ENCODE measurements at places on chromosomes 4 and X. TPM values are rescaled to one million over a fixed set of nuclear protein-coding genes. Genes with fewer than 3 reads are reported as not detected.

The NAA11 gene
- not detected for total RNA-seq

The RAB33A gene
- total RNA-seq = 21.5 TPM

The CDKN2AIP gene
- total RNA-seq = 24.1 TPM

GRCh38 chr4:109302361-109303139, at the start of gene COL25A1:
Gene COL25A1 (minus strand): TSS chr4:109302658.
- DNase-seq = peak; percentile 21

GRCh38 chr4:87382931-87383330, 8.1 kb downstream of the HSD17B11 start:
- no peak for DNase-seq

DNA sequence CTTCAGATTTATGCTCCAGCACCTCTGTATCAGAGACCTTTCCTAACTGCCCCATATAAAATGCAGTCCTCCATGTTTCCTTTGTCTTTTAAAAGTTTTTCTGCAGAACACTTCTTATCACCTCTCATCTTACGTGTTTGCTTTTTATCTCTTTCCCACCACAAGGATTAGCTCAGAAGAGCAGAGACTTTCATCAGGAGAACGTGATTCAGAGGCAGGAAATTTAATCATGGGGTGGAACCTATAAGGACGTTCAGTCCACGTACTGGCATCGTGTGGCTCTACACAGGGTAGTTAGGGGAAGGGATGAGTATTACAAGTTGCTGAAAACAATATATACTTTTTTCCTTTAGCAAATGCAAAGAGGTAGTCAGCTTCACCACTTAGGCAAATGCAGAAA, 98.7 kb downstream of the SORBS2 start:
- DNase-seq = no peak

DNA sequence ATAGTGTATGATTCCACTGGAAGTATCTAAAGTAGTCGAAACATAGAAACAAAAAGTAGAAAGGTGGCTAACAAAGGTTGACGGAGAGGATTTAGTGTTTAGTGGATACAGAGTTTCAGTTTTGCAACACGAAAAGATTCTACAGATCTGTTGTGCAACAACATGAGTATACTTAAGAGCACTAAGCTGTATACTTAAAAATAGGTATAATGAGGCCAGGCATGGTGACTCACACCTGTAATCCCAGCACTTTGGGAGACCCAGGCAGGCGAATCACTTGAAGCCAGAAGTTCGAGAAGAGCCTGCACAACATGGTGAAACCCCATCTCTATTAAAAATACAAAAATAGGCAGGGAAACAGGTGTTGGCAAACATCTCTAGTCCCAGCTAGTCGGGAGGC, 7.9 kb upstream of the ATRX start:
- no peak for DNase-seq

DNA sequence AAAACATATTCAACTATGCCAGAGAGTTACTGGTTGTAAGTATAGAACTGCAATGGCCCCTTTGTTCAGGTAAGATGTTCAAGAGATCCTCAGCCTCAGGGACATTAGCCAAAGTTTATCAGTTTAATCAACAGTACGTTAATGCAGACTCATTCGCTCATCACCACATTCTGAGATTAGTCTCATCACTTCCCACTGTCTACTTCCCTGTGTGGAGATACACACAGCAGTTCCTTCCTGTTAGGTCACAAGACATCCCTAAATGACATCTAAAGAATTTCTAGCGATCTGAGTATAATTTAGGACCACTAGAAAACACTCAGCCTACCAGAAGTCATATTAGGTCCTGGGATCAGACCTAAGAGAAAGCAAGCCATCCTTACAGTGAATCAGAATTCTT, 10.4 kb downstream of the SLC10A7 start:
- no peak for DNase-seq

DNA sequence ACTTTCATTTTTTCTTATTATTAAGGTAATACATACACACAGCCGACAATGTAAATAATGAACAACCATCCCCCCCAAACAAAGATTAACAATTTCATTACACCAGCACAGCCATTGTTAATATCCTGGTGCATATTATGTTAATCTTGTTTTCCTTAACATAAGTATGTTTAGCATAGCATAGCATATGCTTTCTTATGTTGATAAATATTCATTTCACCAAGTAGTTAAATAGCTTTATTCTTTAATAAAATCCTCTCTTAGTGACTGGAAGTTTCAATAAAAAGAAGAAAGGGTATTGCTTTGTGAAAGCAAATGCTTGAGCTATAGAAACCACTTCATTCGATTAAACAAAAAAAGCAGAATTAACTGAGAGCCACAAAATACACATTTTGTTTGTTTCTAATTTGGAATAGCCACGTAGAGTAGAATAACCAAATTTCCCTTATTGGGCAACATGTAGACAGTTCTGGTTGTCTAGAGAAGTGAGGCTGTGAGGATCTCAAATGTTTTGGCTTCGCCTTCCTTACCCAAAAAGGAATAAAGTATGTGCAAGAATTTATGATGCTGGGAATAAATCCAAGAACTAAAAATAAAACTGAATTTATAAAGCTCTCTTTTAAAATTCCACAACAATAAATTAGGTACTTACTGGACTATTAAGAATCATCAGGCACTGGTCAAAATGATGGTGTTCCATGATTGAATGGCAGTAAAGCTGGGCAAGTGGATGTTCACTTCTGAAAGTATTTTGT, 118.0 kb downstream of the PDE5A start:
- no peak for DNase-seq

DNA sequence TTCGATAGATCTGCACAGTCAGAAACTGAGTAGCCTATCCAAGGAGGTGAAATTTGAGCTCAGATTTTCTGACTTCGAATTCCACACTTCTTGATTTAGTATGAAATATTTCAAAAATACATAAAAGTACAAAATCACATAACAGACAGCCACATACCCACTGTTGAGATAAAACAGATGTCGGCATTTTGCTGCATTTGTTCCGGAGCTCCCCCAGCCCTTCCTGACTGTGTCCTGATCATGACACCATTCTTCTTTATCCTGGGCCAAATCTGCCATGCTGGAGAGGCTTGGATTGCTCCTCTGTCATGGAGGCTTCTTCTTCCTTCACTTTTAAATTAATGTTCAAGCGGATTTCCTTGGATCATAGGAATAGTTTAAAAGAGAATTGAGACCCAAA, 124.2 kb upstream of the RBPJ start:
- no peak for DNase-seq

GRCh38 chrX:124194199-124194598, 138.3 kb upstream of the TEX13D start:
- no peak for DNase-seq

GRCh38 chr4:145481164-145481941, at the start of gene SMAD1:
Gene SMAD1 (plus strand): TSS chr4:145481853. CDS start chr4:145514614, 32,761 bp downstream.
- peak; percentile 11 for DNase-seq

DNA sequence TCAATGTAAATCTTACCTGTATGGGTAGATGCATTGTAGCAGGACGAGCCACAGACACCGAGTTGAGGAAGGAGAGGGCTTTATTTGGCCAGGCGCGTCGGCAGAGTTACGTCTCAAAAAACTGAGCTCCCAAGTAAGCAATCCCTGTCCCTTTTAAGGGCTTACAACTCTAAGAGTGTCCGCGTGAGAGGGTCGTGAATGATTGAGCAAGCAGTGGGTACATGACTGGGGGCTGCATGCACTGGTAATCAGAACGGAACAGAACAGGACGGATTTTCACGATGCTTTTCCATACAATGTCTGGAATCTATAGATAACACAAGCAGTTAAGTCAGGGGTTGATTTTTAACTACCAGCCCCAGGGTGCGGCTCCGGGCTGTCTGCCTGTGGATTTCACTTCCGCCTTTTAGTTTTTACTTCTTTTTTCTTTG, 524.9 kb upstream of the HTR2C start:
- DNase-seq = no peak

Measured in activated T-helper 1 cell treated with anti-CD3 and anti-CD28 coated beads, Interleukin-12 subunit alpha, Interleukin-12 subunit beta, Interleukin-2, Interleukin-4 antibody, amounts not matched to agents 30 ng/mL and 10 ng/mL and 1 ng/mL, durations not matched to agents 14 hours and 24 hours and 36 hours (primary cell).